ENCODE measurements at places on chromosomes 4 and X. TPM values are rescaled to one million over a fixed set of nuclear protein-coding genes. Genes with fewer than 3 reads are reported as not detected.

Gene ZNF280C
- total RNA-seq, result 8.6 TPM

Gene ADH1C
- total RNA-seq, result not detected

Gene HTRA3
- not detected for total RNA-seq

Gene PITX2
- not detected for total RNA-seq
